Stimulated activated naive CD4-positive, alpha-beta T cell (primary cell): ENCODE measurements at places on chromosomes 7 and 10.

DNA sequence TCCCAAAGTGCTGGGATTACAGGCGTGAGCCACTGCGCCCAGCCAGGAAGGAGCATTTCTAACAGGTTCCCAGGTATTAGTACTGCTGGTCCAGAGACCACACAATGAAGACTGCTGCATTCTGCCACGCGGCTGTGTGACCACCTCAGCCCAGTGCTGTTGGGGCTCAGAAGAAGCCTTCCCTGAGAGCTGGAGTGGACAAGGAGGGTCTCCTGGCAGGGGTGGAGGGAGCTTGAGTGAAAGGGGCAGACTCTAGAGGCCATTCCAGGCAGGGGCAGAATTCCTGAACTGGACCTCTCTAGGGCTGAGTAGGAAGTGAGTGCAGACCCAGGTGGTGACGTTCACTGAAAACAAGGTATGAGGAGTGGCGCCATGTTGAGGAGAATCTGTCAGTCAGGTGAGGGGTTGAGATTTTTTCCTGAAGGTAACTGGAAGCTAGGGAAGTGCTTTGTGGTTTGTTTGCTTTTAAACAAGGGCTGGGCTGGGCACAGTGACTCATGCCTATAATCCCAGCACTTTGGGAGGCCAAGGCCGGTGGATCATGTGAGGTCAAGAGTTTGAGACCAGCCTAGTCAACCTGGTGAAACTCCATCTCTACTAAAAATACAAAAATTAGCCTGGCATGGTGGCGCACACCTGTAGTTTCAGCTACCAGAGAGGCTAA is 67.6 kb downstream of the TACC2 start:
- no peak for DNase-seq

DNA sequence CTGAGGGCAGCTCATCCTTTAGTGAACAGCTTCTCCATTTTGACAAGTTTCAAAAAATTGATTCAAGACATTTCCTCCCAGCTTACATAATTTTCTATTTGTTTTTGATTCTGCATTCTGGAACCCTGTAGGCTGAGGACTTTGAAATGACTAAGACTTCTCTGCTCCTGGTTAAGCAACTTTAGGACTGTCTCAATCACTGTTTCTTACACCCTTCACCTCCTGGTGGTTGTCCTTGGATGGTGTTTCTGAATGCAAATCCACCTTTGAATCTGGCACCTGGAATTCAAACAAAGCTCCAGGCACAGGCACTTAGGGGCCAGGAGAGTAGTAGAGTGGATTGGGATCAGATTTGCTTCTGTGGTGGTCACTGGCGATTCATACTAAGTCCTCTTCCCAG is 595.5 kb downstream of the LRMDA start:
- no peak for DNase-seq

DNA sequence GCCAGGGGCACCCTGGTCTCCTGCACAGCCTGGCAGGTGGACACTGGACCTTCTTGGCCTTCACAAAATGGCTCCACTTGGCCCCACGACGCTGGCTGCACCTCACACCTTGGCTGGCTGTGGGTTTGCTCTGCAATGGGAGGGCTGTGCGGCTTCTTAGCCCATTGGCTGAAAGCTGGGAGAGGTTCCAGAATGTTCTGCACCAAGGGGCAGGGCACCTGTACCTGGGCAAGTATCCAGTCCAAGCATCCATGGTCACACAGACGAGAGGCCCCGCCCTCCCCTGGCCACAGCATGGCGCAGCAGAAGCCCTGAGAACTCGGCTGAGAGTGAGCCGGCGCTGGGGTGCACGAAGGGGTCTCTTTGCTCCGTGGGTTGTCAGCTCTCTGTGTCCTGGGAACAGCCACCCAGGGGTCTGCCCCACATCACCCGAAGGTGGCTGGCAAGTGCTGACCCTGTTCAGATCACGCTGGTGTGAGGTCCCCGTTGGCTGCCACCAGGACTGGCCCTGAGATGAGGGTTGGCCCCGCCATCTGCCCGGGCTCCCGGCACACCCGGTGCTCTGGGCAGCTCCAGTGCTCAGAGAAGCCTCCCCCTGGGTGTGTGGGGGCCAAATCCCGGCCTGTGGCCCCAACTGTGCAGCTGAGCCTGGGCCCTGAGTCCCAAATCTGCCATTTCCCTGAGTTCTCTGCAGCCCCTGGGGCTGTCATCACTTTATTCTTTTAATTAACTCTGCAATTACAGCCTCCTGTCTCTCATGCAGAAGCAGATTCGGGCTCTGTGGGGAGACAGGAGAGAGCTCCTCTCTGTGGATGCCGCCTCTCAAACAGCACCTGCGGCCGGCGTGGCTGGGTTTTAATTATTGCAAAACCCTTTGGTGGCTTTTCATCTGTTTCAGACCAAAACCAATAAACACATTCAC is 19.4 kb upstream of the ADGRA1 start:
- no peak for DNase-seq

- DNase-seq, result no peak
Measured at GRCh38 chr7:17144322-17144721, 154.1 kb upstream of the AHR start.

- no peak for DNase-seq
Measured at GRCh38 chr7:33650828-33651227, 254.5 kb upstream of the BMPER start.

DNA sequence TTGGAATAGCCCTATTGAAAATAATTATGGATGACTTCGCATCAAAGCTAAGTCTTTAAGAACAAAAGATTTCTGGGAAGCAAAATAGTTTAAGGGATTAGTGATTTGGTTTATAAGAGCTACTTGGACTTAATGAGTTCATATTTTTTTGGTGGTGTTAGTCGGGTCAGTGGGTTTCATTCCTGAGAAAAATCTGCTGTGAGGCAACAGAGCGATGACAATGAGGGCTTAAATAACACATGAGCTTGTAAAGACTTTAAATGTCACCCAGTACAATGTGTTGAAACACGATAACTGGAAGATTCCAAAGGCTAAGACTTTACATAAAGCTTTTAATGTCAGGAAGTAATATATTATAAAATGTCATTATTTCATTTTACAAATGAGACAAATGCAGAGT is 178.8 kb downstream of the ARL4A start:
- no peak for DNase-seq

DNA sequence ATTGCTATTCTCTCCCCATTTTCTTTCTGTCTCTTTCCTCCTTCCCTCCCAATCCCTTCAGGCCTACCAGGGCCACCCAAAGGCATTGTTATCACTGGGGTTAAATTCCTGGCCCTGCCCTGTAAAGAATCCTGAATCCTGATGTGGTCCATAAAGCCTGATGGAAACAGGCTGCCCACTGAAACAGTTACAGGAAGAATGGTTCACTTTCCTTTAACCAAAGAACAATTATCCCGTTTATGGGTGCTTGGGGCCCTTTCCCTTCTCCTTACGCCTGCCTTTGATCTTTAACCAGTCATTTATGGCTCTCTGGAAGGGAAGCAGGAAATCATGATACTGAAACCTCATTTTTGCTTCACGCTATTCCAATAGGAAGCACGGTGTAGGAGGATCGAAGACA is 273.1 kb upstream of the NEBL start:
- DNase-seq, result no peak

- DNase-seq, result no peak
Measured at GRCh38 chr10:22999942-23000341, 72.1 kb downstream of the ARMC3 start.

DNA sequence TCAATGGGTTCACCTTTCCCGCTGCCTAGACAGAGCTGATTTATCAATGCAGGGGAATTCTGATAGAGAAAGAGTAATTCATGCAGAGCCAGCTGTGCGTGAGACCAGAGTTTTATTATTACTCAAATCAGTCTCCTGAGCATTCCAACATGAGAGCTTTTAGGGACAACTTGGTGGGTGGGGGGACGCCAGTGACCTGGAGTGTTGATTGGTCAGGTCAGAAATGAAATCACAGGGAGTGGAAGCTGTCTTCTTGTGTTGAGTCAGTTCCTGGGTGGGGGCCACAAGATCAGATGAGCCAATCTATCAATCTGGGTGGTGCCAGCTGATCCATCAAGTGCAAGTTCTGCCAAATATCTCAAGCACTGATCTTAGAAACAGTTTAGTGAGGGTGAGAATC is 99.0 kb upstream of the CAV2 start:
- no peak for DNase-seq

GRCh38 chr7:40749877-40750276 is 615.1 kb downstream of the SUGCT start:
- no peak for DNase-seq
